ENCODE measurements at places on chromosomes 11 and 22.
A peak's percentile ranks its signal among the peaks of the same experiment; 100 is the strongest.

DNA sequence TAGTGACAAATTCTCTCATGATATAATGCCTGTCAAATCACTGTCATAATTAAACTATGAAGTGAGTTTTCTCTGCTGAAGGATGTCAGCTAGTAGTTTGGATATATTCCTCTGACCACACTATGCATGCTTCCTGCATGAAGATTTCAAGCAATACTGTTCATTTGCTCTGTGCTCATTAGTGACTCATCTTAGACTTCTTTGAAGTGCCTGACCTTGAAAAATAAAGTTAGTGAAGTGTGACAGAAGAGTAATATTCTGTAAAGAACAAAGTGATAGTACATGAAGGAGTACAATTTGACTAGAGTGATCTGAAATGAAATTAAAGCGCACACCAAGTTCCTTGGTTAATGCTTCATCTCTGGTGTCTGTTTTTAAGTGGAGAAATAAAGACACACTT is 629.5 kb upstream of the ANO3 start:
- DNase-seq = no peak

DNA sequence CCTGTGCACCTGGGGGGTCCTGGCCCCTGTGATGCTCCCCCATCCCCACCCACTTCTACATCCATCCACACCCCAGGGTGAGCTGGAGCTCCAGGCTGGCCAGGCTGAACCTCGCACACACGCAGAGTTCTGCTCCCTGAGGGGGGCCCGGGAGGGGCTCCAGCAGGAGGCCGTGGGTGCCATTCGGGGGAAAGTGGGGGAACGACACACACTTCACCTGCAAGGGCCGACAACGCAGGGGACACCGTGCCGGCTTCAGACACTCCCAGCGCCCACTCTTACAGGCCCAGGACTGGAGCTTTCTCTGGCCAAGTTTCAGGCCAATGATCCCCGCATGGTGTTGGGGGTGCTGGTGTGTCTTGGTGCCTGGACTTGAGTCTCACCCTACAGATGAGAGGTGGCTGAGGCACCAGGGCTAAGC is 20.0 kb upstream of the TALDO1 start:
- no peak for DNase-seq

GRCh38 chr11:81165164-81165563 is 1568.5 kb downstream of the FAM181B start:
- no peak for DNase-seq

GRCh38 chr11:77092382-77092781 is 10.3 kb upstream of the OMP start:
- DNase-seq = no peak

- DNase-seq = no peak
Observed at GRCh38 chr11:8777907-8778767, 95.5 kb downstream of the RPL27A start.

- no peak for DNase-seq
Observed at GRCh38 chr11:36463781-36464180, 46.3 kb downstream of the TRAF6 start.

GRCh38 chr11:116169776-116170175 is 603.0 kb downstream of the BUD13 start:
- no peak for DNase-seq

DNA sequence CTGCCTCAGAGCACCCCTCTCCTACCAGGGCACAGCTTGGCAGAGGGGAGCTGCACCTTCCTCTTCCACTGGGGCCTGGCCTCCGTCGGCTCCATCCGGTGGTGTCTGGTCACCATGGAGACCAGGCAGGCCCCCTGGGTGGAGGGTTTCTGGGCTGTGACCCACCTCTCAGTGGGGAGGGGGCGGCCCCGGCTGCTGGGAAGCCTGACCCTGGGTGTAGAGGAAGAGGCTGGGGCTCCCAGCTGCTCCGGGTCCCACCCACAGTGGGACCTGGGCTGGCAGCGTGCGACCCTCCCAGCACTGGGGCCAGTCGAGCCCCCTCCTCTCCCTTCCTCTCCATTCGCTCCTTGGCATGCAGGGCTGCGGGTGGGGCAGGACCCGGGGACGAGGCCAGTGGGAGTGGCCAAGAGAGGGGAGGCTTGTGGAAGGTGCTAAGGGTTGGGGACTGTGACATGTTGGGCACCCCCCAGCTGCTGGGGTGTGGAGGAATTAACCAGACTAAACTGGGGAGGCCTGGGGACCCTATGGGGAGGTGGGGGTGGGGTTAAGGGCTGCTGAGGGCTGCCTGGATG is 46.8 kb downstream of the BRSK2 start:
- no peak for DNase-seq

GRCh38 chr22:44522526-44523170 is 24.6 kb upstream of the RTL6 start:
- no peak for DNase-seq

DNA sequence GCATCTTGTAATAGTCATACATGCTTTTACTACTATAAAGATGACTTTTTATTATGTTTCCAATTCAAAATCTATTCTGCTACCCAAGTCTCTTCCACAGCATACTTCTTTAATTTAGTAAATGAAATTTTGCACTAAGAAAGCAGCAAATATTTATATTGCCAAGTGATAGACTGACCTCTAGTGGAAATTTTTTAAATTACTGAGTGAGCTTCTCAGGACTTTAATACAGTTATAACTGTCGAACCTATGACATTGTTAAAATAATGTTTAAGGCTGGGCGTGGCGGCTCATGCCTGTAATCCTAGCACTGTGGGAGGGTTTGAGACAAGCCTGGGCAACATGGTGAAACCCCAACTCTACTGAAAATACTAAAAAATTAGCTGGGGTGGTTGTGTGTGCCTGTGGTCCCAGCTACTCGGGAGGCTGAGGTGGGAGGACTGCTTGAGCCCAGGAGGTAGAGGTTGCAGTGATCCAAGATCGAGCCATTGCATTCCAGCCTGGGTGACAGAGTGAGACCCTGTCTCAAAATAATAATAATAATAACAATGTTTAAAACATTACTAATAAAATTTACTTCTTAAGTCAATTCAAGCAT is 27.3 kb downstream of the STK33 start:
- no peak for DNase-seq

DNA sequence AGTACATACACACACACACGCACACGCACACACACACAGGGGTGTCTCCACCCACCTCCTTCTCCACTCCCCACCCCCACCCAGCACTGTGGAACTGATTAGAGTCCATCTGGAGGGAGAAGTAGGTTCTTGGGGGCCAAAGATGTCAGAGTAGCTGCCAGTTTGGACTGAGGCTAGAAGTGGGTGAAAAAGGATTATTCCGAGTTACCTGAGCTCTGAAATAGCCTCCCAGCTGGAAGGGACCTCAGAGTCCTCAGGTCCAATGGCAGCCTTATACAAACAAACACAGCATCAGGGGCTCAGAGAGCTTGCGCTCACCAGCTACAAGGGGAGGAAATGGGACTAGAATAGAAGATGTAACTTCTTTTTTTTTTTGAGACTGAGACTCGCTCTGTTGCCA is 20.8 kb downstream of the IL10RA start:
- no peak for DNase-seq

- DNase-seq = no peak
Observed at GRCh38 chr11:45156201-45156600, 9.8 kb downstream of the PRDM11 start.

DNA sequence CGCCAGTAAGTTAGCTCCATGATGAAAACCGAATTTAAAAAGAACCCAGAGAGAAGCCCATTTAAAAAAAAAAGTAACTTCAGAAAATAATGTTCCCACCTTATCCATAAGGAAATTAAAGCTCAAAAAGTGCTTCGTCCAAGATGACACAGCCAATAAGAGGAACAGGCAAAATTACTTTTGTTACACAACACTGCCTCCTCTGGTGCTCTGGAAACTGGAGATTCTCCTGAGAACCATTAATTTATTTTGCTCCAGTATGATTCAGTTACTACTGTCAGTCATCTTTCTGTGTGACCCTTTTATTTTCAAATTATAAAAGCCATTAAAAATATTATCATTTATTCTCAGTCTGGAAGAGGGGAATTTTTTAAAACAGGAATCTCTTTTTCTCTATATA is 2.0 kb downstream of the IFT27 start:
- DNase-seq = peak; percentile 41

DNA sequence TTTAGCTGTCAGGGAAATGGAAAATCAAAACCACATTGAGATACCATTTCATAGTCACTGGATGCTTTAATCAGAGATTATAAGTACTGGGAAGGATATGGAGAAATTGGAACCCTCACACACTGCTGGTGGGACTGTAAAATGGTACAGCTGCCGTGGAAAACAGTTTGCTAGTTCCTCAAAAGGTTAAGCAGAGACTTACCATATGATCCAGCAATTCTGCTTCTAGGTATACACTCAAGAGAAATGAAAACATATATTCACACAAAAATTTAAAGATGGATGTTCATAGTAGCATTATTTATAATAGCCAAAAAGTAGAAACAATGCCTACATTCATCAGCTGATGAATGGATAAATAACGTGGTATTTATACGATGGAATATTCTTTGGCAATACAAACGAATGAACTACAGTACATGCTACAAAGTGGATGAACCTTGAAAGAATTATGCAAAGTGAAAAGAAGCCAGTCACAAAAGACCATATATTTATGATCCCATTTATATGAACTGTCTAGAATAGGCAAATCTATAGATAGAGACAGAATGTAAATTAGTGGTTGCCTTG is 23.0 kb downstream of the RNF121 start:
- DNase-seq = no peak

GRCh38 chr22:48581205-48581766 is 1246.4 kb downstream of the BRD1 start:
- no peak for DNase-seq

DNA sequence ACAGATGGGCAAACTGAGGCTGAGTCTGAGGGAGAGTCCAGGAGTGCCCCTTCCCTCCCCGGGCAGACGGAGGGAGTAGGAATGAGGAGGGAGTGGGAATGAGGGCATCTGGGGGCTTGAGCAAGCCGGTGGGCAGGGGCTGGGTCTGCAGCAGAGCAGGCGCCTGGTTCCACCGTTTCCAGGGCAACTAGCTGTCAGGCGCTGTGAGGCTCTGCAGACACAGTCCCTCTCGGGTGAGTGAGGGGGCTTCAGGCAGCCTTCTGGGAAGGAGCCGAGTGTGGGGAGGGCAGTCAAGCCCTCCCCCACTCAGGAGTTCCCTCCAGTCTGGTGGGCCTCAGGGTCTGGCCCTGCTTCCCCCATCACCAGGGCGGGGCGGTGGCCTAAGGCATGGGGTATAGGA is 19.0 kb downstream of the TMEM258 start:
- DNase-seq = no peak

- DNase-seq = no peak
Observed at GRCh38 chr11:126418887-126419286, 63.4 kb downstream of the ST3GAL4 start.

DNA sequence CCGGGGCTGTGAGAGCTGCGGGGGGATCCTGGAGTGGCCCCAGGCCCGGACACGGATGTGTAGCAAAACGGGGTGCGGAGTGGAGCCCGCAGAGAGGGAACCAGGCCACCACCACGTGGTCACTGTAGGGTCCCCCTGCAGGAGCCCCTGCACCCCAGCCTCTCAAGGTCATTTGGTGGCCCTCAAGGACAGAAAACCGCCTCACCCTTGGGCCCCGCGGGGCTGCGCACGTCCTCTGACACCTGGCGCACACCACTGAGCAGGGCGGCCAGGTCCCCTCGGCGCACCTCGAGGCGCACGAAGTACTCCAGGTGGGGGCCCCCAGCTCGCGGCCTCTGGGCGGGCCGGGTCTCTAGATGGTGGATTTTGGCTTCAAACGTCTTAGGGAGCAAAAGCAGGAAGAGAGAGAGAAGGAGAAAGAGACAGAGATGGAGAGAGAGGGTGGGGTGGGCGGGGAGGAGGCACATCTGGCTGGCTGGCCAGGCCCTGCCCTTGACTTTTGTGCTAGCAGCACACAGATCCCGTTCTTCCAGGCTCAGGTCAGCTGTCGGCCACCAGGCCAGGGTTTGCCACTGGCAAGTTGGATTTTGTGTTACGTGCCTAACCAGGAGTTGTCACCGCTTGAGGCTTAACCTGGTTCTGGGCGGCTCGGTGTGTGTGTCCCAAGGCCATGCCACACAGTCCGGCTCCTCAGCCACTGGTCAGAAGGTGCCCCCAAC is 3.2 kb downstream of the TH start:
- DNase-seq = no peak

- no peak for DNase-seq
Observed at GRCh38 chr11:66047541-66048365, 1.2 kb downstream of the GAL3ST3 start.

- no peak for DNase-seq
Observed at GRCh38 chr11:32255841-32256240, 165.0 kb downstream of the RCN1 start.

DNA sequence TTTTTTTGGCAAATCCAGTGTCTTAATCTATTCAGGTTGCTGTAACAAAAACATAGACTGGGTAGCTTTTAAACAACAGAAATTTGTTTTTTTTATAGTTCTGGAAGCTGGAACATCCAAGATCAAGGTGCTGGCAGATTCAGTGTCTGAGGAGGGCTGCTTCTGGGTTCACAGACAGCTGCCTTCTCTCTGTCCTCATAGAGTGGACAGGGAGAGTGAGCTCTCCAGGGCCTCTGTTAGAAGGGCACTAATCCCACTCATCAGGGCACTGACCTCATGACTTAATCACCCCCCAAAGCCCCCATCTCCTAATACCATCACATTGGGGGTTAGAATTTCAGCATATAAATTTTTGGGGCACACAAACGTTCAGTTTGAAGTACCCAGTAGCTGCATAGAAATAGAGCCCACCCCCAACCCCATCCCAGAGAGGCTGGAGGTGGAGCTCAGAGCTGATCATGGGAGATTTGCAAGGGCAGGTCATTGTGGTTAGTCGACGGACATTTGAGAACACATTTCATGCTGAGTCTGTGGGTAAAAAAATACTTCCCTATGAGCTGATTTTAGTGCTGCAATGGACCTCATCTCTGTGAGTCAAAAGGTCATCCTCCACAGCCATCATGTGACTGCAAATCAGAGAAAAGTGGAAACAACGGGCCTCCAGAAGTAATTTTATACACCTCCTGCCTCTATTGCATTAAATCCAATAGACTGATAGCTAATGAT is 203.1 kb upstream of the CADM1 start:
- no peak for DNase-seq

DNA sequence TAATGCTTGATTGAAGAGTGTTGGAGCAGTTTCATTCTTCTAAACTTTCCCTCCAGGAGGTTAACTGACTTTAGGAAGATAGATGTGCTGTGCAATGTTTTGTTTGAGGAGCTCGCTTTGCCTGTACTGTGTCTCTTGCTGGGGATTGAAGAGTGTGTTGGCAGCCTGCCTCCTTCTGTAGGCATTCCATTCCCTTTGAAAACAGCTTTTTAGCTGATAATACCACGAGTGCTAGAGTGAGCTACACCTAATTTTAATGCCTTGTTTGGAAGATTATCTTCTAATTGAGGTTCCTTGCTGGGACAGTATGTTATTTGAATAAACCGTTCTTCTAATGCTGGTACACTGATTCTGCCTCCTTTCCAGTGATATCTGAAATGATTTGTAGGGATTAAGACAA is 7.2 kb downstream of the DDX10 start:
- no peak for DNase-seq

- DNase-seq = no peak
Observed at GRCh38 chr11:32706985-32707741, 87.3 kb downstream of the CCDC73 start.
